ENCODE measurements at places on chromosomes 12 and 14.

- DNase-seq = no peak
Measured at GRCh38 chr14:28365510-28365909, 401.1 kb upstream of the FOXG1 start.

DNA sequence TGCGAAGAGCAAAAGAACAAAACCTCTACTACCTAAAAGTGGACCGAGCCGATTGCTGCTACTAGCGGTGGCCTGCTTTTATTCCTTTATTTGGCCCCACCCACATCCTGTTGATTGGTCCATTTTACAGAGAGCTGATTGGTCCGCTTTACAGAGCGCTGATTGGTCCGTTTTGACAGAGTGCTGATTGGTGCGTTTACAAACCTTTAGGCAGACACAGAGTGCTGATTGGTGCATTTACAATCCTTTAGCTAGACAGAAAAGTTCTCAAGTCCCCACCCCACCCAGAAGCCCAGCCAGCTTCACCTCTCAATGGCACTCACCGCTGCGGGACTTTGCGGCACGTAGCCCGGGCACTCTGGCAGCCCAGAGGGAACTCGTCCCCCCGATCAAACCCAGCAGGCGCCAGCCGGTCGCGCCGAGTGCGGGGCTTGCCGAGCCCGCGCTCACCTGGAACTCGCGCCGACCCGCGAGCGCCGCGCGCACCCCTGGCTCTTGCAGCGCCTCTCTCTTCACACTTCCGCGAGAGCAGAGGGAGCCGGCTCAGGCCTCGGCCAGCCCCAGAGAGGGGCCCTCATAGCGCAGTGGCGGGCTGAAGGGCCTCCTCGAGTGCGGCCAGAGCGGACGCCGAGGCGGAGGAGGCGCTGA lies 8.7 kb upstream of the FGD4 start:
- DNase-seq = no peak

DNA sequence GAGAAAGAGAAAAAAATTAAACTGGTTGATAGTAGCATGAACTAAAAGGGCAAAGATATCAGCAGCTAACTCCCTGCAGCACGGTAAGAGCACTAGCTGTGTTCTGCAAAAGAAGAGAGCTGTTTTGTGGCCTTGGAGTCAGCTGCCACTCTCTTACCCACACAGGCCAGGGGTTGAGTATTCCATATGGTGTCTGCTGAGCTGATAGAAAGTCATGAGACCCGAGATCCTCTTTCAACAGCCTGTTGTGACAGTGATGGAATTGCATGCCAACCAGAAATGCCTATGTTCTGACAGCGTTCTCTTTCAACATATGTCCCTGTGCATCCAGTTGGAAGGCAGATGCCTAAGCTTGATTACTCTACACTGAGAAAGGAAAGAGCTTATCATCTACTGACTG lies 39.9 kb downstream of the TMTC1 start:
- DNase-seq = no peak

DNA sequence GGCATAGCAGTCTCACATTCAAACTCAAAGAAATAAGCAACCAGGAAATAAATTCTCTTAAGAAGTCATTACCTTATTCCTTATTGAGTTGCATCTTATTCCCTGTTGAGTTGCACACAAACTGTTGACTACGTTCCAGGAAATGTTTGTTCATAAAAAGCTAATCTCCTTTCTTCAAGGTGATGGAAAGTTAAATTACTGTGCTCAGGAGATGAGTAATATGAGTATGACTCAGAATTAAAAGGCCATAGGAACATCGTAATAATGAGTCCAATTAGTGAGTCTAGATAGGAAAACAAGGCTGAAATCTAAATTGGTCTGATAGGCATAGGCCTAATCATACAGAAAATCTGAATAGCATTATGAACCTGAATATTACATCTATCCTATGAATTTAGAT lies 203.1 kb downstream of the SLC2A13 start:
- no peak for DNase-seq

DNA sequence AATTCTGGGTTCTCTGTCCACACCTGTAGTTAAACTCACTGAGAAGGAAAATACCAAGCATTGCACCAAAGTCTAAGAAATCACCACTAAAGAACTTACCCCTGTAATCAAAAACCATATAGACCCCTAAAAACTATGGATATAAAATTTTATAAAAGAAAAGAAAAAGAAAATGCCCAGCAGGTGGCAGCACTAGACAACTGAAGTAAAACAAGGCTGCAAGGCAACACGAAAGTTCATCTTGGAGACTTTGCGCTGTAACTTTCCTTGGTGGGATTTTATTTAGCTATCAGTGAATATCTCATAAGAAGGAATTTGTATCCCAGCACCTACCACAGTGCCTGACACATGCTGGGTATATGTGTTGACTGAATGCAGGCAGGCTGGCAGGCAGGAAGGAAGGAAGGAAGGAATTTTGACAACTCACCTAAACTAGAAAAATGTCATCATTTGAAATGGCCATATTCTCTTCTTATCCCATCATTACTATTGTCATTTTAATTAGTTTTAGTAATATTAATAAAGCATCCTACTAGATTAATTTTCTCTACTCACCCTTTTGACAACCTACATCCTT lies 68.2 kb upstream of the ETV6 start:
- DNase-seq = peak; percentile 20

- no peak for DNase-seq
Measured at GRCh38 chr12:131736446-131737149, 25.7 kb downstream of the SFSWAP start.

- DNase-seq = no peak
Measured at GRCh38 chr12:67452119-67452805, 183.1 kb downstream of the CAND1 start.

DNA sequence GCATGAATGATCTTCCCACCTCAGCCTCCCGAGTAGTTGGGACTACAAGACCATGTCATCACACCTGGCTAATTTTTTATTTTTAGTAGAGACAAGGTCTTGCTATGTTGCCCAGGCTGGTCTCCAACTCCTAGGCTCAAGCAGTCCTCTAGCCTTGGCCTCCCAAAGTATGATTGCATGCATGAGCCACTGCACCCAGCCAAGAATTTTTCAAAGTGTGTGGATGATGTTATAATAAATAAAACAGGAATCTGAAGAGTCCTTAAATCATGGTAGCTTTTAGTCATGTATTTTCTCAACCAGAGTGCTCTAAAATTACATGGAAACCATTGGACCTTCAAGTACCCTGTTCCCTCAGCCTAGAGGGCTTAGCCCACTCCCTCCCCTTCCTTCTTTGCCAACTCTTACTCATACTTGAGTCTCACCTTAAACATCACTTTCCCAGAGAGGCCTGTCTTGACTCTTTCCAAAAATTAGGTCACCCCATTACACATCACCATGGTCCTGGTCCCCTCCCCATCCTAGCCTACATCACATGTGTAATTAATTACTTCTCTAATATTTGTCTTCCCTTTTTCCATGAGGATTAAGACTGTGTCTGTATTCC lies 52.2 kb upstream of the BICDL1 start:
- DNase-seq = no peak

DNA sequence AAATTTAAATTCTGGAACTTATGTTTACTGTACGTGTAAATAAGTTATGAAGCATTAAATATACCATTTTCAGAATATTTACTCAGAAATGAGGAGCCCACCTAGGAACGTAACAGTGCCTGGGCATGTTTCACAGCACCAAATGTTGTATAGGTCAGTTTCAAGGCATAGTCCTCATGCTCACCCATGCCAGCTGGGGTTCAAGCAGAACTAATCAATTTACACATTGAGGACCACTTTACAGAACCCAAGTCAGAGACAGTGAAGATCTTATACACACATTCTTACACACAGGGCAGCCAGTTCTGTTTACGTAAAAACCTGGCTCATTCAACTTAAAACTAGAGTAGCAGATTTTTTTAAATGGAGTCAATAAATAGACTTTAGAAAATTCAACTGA lies 2.0 kb downstream of the KICS2 start:
- no peak for DNase-seq
